Naive B cell (primary cell): ENCODE measurements at places on chromosomes 3 and 15.

- DNase-seq: no peak
Measured at GRCh38 chr3:170560296-170560695, 25.6 kb downstream of the SLC7A14 start.

GRCh38 chr3:13569641-13570390 lies 20.9 kb downstream of the FBLN2 start:
- DNase-seq: no peak

DNA sequence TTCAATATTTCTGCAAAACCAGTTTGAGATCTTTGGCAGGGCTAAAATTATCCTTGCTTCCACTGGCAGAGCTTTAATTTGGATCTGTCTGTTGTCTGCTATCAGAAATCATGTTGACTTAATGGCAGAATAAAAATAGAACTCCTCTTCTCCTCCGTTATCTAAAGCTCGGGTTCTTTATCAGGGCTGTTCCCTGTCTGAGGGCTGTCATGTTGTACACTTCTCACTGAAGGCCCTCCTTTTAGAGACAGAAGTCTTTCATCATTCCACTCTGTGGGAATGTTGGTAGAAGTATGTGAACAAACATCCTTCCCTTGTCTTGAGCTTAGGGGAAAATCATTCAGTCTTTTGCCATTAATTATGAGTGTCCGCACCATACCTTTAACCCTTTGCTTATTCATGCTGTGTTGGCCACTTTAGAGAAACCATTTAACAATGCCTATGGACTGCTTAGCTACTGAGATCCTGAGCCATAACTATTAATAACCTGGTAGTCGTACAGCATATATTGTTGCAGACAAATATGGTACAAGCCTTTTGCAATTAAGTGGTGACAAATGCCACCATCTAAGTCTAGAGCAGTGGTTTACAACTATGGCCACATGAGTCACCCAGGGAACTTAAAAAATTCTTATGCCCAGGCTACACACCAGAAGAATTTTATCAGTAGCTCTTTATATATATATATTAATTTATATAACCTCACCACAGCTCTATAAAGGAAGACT lies 226.0 kb upstream of the TPM1 start:
- DNase-seq: no peak

GRCh38 chr3:63970631-63971475 lies 52.4 kb downstream of the PSMD6 start:
- DNase-seq: no peak

DNA sequence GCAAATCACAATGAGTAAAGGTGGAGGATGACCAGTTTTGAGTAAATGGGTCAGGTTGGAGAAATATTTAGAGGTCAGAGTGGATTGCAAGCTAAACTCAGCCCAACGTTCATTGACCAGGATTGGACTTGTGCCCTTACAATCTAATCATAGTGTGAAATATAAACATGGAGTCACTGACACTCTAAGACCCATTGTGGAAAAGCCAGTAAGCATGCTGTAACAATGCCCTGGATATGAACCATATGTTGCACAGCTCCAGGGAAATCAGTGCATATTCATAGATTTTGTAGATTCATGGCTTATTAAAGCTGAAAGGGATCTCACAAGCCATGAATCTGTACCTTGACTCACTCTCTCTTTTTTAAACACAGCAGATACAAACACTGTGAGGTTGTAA lies 660.2 kb upstream of the LMCD1 start:
- DNase-seq: no peak

- no peak for DNase-seq
Measured at GRCh38 chr3:159146392-159146791, 344.5 kb downstream of the MFSD1 start.

GRCh38 chr15:69595009-69595791 lies 142.6 kb downstream of the RPLP1 start:
- DNase-seq: no peak

DNA sequence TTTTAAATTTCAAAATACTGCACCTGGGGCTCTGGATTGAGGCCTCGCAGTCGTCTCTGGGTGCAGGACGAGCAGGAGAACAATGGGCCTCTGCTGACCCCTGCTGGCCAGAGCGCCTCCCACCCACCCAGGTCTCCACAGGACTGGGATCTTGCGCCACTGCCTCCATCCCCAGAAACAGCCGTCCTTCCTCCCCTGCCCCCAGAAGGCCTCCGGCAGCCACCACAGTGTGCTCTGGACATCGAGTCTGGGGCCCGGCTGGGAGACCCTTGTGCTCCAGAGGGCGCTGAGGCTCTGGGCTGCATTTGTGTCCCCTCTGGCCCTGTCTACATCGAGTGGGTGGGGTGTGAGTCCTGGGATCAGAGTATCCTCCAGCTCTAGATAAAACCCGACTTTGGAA lies 6.7 kb upstream of the ACSBG1 start:
- DNase-seq: peak; percentile 69

GRCh38 chr15:34436956-34437442 lies 609 bp downstream of the GOLGA8A start:
- DNase-seq: peak; percentile 35

GRCh38 chr3:8239718-8240695 lies 261.6 kb upstream of the LMCD1 start:
- DNase-seq: no peak

- DNase-seq: no peak
Measured at GRCh38 chr3:188584958-188585689, 431.2 kb downstream of the LPP start.

GRCh38 chr3:188049606-188050530 lies 104.1 kb upstream of the LPP start:
- no peak for DNase-seq

GRCh38 chr15:90340345-90340744 lies 11.7 kb upstream of the ZNF774 start:
- DNase-seq: no peak

GRCh38 chr3:50147016-50147415 lies 8.1 kb upstream of the SEMA3F start:
- DNase-seq: no peak

GRCh38 chr3:50202353-50203112 lies 2.5 kb upstream of the SLC38A3 start:
- DNase-seq: no peak

- DNase-seq: no peak
Measured at GRCh38 chr3:106619-107018, 89.9 kb upstream of the CHL1 start.

DNA sequence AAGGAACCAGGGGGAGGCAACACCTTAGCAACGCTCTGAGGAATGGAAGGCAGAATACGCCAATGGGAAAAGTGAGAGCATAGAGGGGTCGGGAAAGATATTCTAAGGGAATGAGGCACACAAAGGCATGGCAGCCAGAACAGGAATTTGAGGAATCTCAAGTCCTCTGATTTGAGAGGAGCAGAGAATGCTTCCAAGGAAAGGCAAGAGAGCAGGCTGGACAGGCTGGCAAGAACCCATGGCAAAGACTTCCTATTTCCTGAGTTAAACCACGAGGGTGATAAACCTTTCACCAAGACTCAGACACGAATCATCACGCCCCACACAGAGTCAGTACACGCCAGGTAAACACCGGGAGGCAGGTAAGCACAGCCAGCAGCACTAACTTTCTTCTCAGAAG lies 109.8 kb downstream of the IGF2BP2 start:
- DNase-seq: no peak

DNA sequence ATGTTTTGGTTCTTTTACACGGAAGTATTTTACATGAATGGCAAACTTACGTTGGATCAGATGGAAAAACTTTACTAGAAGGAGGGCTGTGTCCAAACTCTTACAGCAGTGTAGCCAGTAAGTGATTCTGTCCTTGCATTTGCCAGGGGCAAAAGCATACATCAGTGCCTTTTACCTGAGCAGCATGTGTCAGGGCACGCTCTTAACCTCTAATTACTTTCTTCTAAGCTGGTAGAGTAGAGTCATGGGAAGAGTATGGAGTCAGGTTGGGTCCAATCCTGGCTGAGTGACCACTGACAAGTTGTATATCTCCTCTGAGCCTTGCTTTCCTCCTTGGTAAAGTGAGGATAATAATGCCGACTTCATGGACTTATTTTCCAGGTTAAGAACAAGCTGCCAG lies 47.1 kb downstream of the RYR3 start:
- no peak for DNase-seq
